ENCODE measurements at places on chromosomes 2 and 18. TPM values are rescaled to one million over a fixed set of nuclear protein-coding genes. Genes with fewer than 3 reads are reported as not detected.
A peak's percentile ranks its signal among the peaks of the same experiment; 100 is the strongest.

DNA sequence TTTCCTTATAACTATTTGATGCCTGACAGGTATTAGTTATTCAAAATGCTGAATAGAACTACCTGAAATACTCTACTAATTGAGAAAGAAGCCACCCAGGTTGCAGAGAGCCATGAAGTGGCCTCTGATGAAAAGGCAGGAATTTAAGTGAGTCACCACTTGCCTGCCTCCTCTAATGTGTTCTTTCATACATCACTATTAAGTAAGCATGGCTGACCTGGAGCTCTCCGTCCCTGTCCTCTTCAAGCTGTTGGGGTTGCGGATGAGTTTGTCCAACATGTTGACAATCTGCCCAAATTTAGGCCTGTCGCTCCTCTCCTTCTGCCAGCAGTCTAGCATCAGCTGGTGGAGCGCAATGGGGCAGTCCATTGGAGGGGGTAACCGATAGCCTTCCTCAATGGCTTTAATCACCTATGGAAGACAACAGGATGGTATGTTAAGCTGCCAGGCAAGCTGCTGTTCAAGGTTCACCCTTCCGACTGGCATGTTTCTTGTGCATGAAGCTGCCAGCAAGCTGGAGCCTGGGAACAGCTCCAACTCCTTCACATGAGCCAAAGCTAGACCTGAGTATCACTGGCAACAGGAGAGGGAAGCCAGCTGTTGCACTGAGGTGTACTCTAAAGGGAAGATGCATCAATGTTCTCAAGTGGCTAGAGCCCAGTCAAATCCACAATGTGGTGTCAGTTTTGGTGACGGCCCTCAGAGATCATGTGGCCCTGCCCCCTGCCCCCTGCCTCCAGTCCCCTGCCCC lies 142.2 kb downstream of the EPHA4 start:
- DNase-seq: no peak

The TLX2 gene
- not detected for total RNA-seq

DNA sequence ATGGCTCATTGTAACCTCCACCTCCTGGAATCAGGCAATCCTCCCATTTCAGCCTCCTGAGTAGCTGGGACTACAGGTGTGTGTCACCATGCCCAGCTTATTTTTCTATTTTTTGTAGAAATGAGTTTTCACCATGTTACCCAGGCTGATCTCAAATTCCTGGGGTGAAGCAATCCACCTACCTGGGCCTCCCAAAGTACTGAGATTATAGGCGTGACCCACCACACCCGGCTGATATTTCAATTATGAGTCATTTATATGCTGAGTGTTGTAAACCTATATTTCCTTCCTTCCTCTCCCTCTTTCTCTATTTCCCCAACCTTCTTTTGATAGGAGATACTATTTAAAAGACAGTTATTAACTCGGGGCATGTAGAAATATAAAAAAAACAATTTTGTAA lies 469.6 kb upstream of the ID2 start:
- no peak for DNase-seq

- DNase-seq: peak; percentile 77
Measured at GRCh38 chr2:26457251-26457666, 20.7 kb downstream of the OTOF start.

The ALLC gene
- total RNA-seq: not detected

DNA sequence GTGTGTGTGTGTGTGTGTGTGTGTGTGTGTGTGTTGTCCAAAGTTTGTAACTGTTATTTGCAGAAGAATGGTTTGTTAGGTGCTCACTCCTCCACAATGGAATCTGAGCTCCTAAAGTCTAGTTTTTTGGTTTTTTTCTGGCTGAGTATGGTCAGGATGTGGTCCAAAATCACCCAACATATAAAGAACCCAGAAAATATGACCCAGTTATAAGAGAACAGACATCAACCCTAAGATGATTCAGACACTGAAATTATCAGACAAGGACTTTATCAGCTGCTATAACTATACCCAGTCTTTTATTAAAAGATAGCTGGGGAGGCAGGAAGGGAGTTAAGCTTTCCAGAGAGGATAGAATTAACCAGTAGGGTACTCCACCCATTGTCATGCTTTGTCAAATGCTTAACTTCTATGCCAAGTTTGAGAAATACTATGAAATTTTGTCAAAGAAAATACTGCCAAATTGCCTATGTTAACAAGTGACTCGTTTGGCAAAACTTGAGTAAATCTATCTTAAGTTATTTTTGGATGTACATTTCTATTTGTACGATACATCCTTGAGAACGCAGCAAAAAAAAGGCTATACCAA lies 57.5 kb downstream of the TANK start:
- DNase-seq: no peak

DNA sequence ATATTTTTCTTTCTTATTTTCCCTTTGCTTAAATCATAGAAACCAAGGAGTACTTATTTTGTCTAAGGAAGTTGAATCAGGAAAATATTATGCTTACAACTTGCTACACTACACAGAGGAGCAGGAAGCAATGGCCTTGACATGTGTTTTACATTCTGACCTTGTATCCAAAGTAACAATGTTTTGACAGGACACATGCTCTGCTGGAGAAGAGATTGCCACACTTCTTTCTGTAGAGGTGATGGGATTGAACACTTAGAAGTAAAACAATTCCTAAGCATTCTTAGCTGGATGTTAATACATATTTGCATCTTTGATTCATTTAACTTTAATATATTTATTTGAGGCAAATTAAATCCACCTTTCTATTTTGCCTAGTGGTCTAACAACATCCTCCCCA lies 929.1 kb downstream of the DSC3 start:
- no peak for DNase-seq

DNA sequence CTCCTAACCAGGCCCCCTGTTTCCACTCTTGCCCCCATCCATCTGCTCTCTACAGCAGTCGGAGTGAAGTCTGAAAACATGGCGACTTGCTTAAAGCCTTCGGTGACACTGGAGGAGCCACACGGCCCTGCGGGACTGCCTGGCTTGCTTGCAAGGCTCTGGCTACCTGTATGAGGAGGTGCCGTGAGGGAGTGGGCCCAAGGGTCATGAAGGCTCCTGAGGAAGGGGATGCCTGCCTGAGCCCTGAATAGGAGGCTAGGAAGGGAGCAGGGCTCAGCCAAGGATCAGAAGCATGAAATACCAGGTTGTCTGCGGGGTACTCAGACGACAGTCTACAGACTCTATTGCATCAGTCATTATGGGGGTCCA lies 75.4 kb downstream of the EMX1 start:
- peak; percentile 62 for DNase-seq

- DNase-seq: no peak
Measured at GRCh38 chr18:40017021-40017420, 1938.0 kb upstream of the PIK3C3 start.

The DQX1 gene
- not detected for total RNA-seq

- no peak for DNase-seq
Measured at GRCh38 chr2:121502781-121503180, 27.9 kb upstream of the RNU4ATAC start.

DNA sequence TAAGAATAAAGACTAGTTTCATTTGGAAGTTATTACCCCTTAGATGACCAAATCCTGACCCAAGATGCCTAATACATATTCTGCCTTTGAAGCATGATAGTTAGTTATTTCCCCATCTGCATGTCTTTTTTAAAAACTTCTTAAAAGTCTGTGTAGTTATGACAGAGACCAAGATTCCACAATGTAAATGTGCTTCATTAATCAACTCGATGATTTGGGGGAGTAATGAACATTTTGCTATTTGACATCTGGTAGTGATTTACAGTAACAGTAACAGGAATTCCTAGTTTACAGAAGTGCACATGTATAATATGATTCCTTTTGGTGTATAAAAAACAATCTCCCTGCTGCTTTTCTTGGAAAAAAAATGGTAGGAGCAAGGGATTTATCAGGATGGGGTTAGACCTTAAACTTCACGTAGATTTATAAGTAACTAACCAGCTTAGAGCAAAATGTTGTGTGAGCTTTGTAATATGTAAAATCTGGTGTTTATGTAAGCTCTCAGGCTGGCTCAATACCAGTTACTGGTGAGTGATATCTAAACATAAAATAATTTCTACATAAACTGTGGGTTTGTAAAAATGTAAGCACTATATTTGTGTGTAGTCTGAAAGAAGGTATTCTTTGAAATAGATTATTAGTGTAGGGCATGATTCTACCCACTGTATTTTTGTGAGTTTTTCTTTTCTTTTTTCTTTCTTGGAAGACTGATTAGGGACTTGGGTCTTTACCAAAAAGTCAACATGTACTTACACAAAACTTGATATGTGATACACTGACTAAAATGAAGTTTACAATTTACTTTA lies 641.6 kb downstream of the EPHA4 start:
- DNase-seq: no peak

The GPR45 gene
- total RNA-seq: not detected

GRCh38 chr2:165648801-165649200 lies 145.2 kb downstream of the GALNT3 start:
- DNase-seq: no peak

GRCh38 chr2:161580426-161580825 lies 43.8 kb upstream of the SLC4A10 start:
- no peak for DNase-seq

DNA sequence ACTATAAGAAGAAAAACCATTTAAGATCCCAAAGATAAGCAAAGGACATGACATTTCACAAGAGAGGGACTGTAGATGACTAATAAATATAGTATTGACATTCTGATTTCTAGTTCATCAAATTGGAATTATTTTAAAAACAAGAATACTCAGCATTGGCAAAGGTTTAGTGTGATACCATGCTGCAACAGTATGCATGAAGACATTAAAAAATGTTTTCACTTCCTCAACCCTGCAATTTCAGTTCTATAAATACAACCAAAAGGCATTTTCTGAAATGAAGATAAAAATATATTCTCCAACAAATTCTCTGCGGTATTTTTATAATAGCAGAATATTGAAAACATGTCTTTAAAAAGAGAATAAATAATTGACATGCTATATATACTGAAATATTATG lies 2.1 kb downstream of the C2orf81 start:
- no peak for DNase-seq

DNA sequence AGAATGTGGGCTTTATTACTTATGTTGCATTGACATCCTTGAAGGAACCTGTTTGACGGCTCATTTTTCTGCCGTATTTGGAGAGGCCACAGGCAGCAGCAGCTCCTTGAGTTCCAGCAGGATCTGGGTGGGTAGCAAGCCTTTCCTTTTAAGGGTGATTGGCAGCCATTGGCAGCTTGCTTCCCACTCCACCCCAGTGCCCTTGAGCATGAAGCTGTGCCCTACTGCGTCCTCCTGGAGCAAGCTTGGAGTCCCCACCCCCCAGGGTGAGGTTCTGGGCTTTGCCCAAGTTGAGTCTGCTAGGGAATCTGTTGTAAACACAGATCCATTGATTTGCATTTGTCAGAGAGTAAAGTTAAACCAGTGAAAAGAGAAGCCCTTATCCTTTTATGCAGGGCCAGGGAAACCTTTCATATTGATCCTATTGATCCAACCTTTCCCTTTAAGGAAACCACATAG lies 9.2 kb downstream of the ONECUT2 start:
- no peak for DNase-seq

GRCh38 chr2:8337321-8337720 lies 344.5 kb upstream of the ID2 start:
- no peak for DNase-seq

DNA sequence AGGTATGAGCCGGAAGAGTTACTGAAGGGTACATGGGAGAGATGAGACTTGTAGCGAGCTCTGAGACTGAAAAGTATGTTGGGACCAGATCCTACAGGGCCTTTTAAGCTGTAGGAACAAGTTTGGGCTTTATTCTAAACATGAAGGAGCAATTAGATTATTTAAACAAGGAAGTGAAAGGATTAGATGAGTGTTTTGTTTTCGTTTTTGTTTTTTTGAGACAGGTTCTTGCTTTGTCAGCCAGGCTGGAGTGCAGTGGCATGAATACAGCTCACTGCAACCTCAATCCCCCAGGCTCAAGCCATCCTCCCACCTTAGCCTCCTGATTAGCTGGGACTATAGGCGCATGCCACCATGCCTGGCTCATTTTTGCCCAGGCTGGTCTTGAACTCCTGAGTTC lies 110.7 kb downstream of the C1D start:
- no peak for DNase-seq

The LINC00305 gene
- total RNA-seq: not detected

The GPR39 gene
- total RNA-seq: 0.37 TPM

- no peak for DNase-seq
Measured at GRCh38 chr18:2572892-2573291, 1.5 kb downstream of the NDC80 start.

DNA sequence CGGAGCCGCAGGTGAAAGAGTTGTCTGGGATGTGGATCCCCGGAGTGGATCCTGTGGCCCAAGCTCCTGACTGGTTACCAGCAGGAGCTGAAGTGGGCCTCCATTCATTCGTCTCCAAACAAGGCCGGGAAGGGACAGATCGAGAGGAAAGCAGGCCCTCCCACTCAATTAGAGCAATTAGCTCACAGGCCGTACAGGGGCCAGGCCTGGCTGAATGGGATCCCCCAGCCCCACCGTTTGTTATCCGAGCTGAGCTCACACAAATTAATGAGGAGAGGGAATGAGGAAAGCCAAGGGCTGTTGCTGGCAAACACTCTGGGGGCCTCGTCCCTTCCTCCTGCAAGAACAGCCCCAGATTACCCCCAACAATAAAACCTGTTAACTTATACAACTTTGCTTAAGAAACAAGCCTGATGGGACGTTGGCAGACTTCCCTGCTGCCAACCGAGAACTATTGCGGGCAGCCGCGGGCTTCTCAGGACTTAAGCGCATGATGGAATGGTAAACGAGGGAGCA lies 338.0 kb downstream of the BCL11A start:
- no peak for DNase-seq

The RAD51AP2 gene
- total RNA-seq: not detected

DNA sequence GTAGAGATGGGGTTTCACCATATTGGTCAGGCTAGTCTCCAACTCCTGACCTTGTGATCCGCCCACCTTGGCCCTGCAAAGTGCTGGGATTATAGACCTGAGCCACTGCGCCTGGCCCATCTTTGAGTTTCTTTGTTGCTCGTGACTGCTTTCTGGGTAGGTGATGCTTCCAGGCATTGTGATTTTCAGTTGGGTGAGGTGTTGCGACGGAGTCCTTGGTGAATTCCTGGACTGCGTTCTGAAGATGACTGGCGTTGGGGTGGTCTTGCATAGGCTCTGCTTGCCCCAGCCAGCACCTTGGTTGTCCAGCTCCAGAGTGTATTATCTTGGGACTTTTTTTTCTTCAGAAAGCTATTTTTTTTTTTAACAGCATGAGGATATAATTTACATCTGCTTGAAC lies 103.4 kb downstream of the DCDC2C start:
- DNase-seq: no peak

The ADNP2 gene
- 15.3 TPM for total RNA-seq

DNA sequence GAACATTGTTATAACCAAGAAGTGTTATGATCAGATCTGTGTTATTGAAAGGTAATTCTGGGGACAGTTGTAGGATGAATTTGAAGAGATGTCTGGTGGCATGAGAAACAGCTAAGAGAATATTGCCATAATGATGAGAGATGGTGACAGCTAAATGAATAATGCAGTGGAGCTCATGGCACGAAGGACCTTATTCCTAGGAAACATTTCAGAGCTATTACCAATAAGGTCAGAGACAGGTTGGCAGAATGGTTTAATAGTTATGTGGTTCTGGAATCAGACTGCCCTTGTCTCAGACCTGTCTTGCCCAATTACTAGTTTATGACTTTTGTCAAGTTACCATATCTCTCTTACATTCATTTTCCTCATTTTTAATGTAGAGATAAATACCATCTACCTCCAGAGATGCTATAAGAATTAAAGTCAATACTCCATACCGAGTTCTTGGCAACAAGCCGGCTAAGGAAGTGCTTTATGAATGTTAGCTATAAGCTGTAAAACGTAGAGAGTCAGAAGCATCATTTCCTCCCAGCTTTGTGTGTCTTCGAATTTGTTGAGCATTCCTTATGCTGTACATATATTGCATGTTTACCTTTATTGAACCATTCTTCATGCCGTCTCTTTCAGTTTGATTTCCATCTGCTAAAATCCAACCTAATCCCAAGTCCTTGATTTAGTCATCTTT lies 73.6 kb upstream of the COL5A2 start:
- no peak for DNase-seq

The MYOM1 gene
- total RNA-seq: 32.0 TPM

Data from posterior vena cava (tissue), 2 donors.